ENCODE measurements at places on chromosomes 7 and 10.

DNA sequence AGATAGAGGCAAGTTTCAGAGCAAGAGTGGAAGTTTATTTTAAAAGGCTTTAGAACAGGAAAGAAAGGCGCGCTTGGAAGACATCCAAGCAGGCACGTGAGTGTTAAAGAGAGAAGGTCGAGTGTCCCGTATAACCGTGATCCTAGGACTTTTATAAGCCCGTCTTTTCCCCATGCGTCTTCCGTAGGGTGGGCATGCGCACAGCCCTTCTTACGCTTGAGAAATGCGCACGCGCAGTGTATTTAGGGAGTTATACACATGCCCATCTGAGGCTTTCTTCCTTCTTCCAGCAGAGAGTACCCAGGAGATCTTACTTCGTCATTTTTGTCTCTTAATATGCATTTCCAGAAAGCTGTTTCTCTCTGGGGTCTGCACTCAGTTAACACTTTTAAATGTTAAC, 52.4 kb downstream of the CALD1 start:
- no peak for DNase-seq

GRCh38 chr7:133704453-133704852, 422.7 kb upstream of the LRGUK start:
- DNase-seq: no peak

DNA sequence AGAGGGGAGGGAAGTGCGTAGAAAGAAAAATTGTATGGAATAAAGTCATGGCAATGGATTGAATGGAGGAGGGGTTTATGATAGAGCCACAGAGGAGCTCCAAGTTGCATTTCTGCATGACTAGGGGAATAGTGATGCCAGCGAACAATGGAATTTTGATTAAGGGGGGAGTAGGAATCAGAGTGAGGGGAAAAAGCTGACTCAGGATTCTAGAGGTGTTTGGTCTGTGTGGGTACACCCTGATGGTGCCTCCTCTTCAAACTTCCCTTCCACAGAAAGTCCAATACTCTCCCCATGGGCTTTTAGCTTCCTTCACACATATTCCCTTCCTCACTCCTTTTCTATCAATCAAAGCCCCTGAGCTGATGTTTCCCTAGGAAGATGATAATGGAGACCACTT, 1.8 kb upstream of the KEL start:
- no peak for DNase-seq

GRCh38 chr10:62819141-62819920, 3.2 kb upstream of the EGR2 start:
- DNase-seq: no peak

DNA sequence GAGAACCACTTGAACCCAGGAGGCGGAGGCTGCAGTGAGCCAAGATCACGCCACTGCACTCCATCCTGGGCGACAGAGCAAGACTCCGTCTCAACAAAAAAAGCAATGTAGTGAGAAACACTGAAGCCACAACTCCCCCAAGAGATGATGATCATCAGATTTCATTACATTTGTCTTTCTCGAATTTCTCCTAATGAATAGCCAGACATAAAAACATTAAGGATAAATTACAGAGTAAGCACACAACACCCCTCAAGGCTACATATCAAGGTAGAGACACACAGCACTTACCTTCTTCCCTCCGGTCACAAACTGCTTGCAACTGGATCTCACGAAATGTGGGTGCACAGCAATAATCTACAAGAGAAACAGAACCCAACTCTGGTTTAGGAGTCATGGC, 91.5 kb downstream of the VPS41 start:
- no peak for DNase-seq
